ENCODE measurements at places on chromosomes 1 and 21. TPM values are rescaled to one million over a fixed set of nuclear protein-coding genes. Genes with fewer than 3 reads are reported as not detected.

GRCh38 chr21:35400233-35400939 is 351.3 kb upstream of the RUNX1 start:
- H3K27ac ChIP-seq, result no peak overlapping the region
- H3K36me3 ChIP-seq, result no peaks in the 10 kb centered on the region
- no peaks in the 10 kb centered on the region for H3K4me1 ChIP-seq
- DNase-seq, result no peak
- H3K4me3 ChIP-seq, result no peak overlapping the region

- no peak for DNase-seq
- no peaks in the 10 kb centered on the region for H3K27me3 ChIP-seq
- no peak overlapping the region for H3K4me3 ChIP-seq
- peaks cover 5% of the 10 kb centered on the region for H3K4me1 ChIP-seq
- H3K27ac ChIP-seq, result no peak overlapping the region
- H3K36me3 ChIP-seq, result no peaks in the 10 kb centered on the region
Measured at GRCh38 chr1:60621368-60621851, 461.0 kb upstream of the NFIA start.

DNA sequence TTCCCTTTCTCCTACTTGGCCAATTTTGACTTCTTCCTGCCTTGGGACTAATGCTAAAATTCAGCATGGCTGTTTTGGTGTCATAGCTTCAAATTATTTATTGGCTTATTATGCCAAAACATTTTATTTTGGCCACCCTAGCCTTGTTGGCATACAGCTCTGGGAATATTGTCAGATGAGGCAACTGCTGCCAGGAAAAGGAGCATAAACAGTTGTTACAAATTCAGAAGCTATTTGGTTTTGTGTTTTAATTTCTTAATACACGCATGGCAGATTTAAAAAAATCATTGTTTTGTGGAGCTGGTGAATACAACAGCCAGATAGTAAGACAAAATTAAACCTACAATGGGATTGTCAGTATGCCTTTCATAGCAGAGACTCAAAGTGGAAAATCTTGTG is 66.8 kb upstream of the BCL10 start:
- H3K4me1 ChIP-seq, result peaks cover 3% of the 10 kb centered on the region
- H3K27ac ChIP-seq, result no peak overlapping the region
- no peaks in the 10 kb centered on the region for H3K36me3 ChIP-seq
- no peaks in the 10 kb centered on the region for H3K27me3 ChIP-seq
- H3K4me3 ChIP-seq, result no peak overlapping the region

DNA sequence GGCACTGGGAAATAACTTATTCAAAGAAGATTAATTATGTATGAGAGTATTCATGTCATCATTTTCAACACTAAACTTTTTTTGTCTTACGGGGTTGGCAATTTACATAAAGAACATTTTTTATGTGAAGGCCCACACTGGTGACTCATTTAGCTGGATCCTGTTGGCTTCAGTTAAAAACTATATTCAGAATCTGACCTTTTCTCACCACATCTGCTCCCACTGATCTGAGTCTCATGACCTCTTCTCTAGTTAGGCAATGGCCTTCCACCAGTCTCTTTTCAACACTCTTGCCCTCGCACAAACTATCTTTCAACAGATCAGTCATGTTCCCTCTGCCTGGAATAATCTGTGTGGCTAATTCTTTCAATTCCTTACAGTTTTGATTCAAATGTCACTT is 53.4 kb downstream of the TMPRSS15 start:
- no peaks in the 10 kb centered on the region for H3K4me1 ChIP-seq
- DNase-seq, result no peak
- no peak overlapping the region for H3K4me3 ChIP-seq
- no peaks in the 10 kb centered on the region for H3K36me3 ChIP-seq
- H3K27ac ChIP-seq, result no peak overlapping the region

Gene ANGPTL3
- not detected for polyA plus RNA-seq

Gene NEK2
- 0.37 TPM for polyA plus RNA-seq

- H3K27ac ChIP-seq, result no peak overlapping the region
- H3K36me3 ChIP-seq, result no peaks in the 10 kb centered on the region
- H3K4me1 ChIP-seq, result no peaks in the 10 kb centered on the region
Measured at GRCh38 chr1:65791801-65792668, 660 bp upstream of the PDE4B start.

- H3K4me3 ChIP-seq, result no peak overlapping the region
- DNase-seq, result no peak
- H3K36me3 ChIP-seq, result no peaks in the 10 kb centered on the region
- no peak overlapping the region for H3K27ac ChIP-seq
- peaks cover 3% of the 10 kb centered on the region for H3K27me3 ChIP-seq
- peaks cover 12% of the 10 kb centered on the region for H3K4me1 ChIP-seq
Measured at GRCh38 chr1:90725657-90726424, 8.7 kb upstream of the BARHL2 start.

Gene ZBTB8B
- 0.10 TPM for polyA plus RNA-seq

DNA sequence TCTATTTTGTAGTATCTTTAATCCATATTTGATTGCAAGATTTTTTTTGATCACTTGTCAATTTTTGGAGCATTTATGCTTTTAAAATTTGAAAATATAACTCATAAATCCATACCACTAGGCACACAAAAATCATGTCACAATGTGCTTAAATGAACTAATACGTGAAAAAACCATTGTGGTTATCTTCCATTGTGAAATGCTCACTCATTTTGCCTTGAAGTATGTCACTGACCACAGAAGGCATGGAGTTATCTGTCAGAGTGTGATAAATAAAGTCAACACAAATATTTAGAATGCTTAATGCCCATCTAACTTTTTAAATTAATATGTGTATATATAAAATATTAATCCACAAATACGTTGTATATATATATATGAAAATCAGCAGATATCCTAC is 347.2 kb downstream of the PTPRC start:
- no peak overlapping the region for H3K4me3 ChIP-seq
- H3K27ac ChIP-seq, result no peak overlapping the region
- no peaks in the 10 kb centered on the region for H3K27me3 ChIP-seq
- H3K36me3 ChIP-seq, result no peaks in the 10 kb centered on the region

DNA sequence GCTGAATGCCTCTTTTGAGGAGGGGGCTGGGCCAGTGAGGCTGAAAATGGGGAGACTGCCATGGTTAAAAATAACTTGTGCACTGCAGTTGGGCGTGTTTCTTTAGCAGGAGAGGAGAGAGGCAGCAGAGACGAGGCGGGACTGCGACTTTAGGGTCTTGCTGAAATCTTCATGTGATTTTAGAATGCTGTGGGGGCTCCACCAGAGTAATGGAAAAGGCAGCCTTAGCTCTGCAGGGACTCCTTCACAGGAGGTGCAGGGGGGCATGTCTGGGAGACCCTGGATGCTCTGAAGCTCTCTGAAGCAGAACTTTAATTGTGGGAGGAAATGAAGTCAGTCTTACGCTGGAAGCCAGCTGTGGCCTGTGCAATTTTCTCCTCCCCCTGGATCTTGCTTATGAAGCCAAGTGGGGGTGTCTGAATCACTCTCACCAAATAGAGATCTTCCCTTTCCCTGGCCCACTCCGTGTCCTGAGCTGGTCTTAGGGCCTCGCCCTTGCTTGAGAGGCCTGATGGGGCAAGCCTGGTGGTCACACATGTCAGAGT is 60.8 kb downstream of the NDUFS5 start:
- peak overlapping the region; percentile 75 for H3K27ac ChIP-seq
- no peaks in the 10 kb centered on the region for H3K27me3 ChIP-seq
- no peak for DNase-seq
- H3K36me3 ChIP-seq, result no peaks in the 10 kb centered on the region
- H3K4me1 ChIP-seq, result peaks cover 3% of the 10 kb centered on the region

GRCh38 chr1:109040627-109040988 is 1.3 kb downstream of the WDR47 start:
- H3K4me3 ChIP-seq, result peak overlapping the region; percentile 93
- no peak overlapping the region for H3K27ac ChIP-seq
- no peaks in the 10 kb centered on the region for H3K4me1 ChIP-seq
- no peak for DNase-seq
- no peaks in the 10 kb centered on the region for H3K27me3 ChIP-seq

Gene TAS1R1
- 0.74 TPM for polyA plus RNA-seq

- no peaks in the 10 kb centered on the region for H3K27me3 ChIP-seq
- no peak for DNase-seq
- peaks cover 5% of the 10 kb centered on the region for H3K4me1 ChIP-seq
- H3K27ac ChIP-seq, result no peak overlapping the region
Measured at GRCh38 chr1:167683226-167683625, 38.6 kb upstream of the MPZL1 start.

Measured in ovary (tissue), 10 donors.